ENCODE measurements at places on chromosomes 6 and 20.

DNA sequence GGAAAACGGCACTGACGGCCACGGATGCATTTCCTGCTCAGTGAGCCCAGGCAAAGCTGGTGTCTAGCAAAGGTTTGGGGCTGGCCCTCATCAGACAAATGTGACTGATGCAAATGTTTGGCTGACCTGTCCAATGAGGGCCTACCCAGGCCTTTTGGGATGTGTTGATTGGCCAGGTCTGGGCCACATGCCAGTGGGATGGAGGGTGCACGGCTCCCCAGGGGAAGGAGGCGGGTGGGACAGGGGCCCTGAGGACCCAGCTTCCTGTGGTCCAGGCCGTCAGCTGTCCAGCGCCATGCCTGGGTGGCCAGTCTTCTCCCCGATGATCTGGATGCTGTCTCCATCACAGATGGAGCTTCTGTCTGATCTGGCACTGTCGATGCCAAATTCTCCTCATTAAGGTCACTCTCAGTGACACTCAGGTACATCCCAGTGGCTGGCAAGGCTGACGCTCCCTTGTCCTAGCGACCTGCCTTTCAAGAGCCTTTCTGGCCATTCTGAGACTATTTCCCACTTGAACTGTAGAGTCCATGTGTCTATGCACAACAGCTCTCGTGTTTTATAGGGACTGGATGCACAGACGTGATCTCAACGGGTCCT, 43.0 kb downstream of the NTSR1 start:
- DNase-seq = no peak

DNA sequence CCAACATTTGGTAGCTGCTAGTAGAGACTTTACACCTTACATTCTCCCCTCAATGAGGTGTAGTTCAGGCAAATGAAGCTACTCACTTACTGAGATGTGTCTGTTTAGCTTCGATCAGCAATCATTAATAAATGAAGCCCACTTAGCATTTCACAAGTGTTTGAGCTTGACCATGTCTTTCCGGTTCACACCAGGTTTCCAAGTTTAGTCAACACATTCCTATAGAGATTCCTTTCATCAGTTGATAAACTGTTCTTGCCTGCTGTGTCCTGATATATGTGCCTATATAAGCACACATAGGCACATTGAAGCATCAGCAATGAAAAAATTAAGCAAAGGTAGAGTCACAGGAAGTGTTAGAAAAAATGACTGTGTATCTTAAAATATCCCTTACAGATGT, 150.0 kb downstream of the BTBD3 start:
- no peak for DNase-seq

GRCh38 chr20:35502352-35502751, 27.1 kb downstream of the C20orf173 start:
- DNase-seq = no peak

DNA sequence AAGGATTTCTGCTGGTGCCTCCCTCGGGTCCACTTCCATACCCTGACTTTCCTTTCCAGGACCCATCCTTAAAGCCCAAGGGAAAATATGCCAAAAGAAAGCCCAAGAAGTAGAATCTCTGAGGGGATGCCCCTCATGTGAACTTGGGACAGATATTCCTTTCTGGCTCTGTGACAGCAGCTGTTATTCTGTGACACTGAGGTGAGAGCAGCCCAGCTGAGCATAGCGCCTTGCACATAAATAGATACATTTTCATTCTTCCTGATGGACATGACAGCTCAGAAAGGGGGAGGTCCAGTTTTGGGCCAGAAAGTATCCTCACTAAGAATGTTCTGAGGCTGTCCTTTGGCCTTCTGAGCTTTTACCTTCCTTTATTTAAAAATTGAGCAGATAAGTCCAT, 353.2 kb downstream of the SAMD5 start:
- DNase-seq = no peak

- DNase-seq = no peak
Observed at GRCh38 chr6:45491874-45492273, 114.1 kb upstream of the SUPT3H start.

DNA sequence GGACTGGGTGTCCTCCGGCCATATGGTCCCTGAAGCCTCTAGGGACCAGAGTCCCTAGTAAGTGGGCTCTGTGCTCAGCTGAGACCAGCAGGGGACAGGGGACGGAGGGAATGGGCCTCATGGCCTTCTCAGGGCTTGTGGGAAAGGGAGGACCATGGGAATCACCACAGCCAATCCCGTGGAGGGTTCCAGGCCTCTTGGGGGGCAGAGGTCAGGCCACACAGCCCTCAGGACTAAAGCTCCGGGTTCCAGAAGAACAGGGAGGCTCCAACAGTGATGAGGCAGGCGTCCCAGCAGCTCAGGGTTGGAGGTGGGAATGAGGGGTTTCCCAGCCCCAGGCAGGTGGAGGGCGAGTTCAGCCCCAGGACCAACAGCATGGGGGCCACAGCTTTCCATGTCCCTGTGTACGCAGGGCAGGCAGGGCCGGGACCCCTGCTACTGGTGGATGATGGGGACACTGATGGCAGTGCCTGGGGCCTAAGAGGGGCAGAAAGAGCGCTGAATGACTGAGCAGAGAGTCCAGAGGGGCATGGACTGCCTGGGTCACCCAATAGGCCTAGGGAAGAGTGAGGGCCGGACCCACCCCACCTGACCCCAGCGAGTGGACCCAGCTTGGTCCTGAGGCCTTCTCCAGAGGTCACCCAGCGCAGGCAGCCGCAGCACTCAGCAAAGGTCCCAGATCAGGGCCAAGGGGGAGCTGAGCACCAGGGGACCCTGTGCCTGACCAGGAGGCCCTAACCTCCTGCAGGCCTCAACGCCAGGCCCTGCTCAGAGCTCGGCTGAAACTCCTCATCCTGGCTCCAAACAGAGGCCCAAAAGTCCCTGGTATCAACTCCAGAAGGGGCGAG, 8.8 kb downstream of the MYL9 start:
- no peak for DNase-seq

Measured in effector memory CD8-positive, alpha-beta T cell (primary cell).